Prostate gland (tissue), 2 donors: ENCODE measurements at places on chromosomes 6 and 20. TPM values are rescaled to one million over a fixed set of nuclear protein-coding genes. Genes with fewer than 3 reads are reported as not detected.

DNA sequence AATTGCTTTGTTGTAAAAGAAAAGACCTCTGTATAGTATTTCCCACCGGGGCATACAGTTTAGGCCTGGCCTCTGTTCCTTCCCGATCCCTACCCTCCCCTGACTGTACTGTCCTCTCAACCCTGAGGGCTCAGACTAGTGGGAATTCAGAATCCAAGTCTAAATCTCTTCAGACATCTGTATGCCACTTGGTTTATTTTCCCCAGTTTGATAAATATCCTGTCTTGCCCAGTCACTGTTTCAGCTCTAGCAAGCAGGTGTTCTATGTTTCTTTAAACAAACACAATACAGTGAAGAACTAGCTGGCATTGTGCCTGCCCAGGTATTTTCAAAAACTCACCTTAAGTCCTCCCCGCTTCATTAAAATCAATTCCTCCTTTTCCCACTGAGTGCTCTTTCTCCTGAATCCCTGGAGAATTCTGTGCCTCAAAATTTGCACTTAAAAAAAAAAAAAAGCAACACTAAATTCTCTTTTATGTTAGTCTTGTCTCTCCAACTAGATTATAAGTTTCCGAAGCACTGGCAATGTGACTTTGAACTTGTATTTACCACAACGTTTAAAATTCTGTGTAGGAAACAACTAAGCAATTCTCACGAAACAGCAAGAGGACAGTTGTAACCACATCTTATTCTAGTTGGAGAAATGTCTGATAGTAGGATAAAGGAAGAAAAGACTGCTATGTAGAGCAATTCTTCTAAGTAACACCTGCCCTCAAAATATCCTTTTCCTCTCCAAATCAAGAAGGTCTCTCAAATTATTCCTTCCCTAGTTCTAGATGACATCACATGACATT lies 112.0 kb upstream of the CARMIL1 start:
- no peak for DNase-seq

FOXF2 gene
- total RNA-seq = 4.9 TPM

- DNase-seq = no peak
These were observed 29.8 kb upstream of the SEC63 start for GRCh38 chr6:107987805-107988204.

DNA sequence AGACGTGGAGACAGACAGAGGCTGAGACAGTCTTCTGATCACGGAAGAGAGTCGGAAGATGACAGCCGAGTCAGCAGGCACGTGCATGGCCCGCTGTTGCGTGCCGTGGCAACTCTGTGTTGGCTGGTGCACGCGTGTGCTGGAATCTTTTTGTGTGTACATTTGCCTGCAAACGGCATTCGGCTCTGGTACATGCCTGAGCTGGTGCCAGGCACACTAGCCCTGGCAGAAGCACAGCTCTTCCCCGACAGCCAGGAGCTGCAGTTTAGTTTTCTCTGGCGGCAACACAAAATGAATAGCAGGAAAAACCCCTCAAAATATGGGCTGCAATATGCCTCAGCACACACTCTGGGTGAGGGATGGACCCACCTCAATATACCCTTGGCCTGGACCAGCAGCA lies 769 bp upstream of the PDYN start:
- DNase-seq = no peak

- no peak for DNase-seq
These were observed 61.6 kb downstream of the RPRD1B start for GRCh38 chr20:38095017-38095686.

DNA sequence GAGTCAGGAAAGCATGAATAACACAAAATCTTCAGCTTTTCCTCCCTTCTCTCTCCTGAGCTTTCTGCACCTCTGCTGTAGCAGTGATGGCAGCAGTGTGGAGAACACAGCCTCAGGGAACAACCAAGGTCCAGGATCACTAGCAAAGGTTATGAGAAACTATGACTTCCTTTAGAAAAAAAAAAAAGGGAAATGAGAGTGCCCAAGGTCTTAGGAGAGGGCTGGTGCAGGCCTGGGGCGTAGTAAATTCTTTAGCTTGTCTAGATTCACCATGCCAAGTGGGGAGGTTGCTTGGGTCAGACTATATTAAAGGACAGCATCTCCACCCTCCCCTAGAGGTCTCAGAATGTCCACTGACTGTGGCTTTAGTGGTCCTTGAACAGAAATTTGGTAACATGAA lies 40.4 kb upstream of the POLR1H start:
- no peak for DNase-seq

- DNase-seq = no peak
These were observed 373.7 kb downstream of the HACE1 start for GRCh38 chr6:104486035-104486434.

DNA sequence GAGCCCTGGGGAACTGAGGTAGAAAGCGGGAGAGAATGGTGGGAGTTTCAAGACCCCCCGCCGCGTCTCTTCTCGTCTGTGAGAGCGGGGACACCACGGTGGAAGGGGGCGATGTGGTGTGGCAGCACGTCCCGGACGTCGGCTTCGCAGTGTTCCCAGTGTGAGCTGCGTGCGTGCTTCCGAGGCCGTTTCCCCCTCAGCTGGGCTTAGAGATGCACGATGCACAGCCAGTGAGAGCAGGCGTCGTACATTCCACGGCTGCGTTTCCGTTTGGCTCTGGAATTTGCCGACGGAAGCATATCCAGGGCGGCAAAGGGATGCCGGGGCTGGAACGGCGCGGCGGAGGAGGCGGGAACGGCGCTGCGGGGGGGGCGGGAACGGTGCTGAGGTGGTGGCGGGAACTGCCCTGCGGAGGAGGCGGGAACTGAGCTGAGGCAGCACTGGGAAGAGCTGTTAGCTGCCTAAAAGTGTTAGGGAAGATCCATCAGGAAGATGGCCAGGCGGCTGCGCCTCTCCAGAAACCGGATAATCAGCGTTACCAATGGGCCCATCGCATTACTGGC lies 37.7 kb downstream of the KIF25 start:
- peak; percentile 24 for DNase-seq

GRCh38 chr6:163661272-163661671 lies 246.8 kb downstream of the QKI start:
- DNase-seq = no peak
